ENCODE measurements at places on chromosomes 1 and 21. TPM values are rescaled to one million over a fixed set of nuclear protein-coding genes. Genes with fewer than 3 reads are reported as not detected.

Gene FCRL3
- not detected for total RNA-seq

Gene FMN2
- 0.71 TPM for total RNA-seq

Gene RIPPLY3
- not detected for total RNA-seq

Gene GPR137B
- 17.2 TPM for total RNA-seq

- H3K4me1 ChIP-seq: no peaks in the 10 kb centered on the region
- no peaks in the 10 kb centered on the region for H3K36me3 ChIP-seq
- H3K27me3 ChIP-seq: no peaks in the 10 kb centered on the region
- no peak for DNase-seq
- H3K27ac ChIP-seq: no peak overlapping the region
These were observed 72.5 kb downstream of the SYDE2 start for GRCh38 chr1:85128316-85128715.

DNA sequence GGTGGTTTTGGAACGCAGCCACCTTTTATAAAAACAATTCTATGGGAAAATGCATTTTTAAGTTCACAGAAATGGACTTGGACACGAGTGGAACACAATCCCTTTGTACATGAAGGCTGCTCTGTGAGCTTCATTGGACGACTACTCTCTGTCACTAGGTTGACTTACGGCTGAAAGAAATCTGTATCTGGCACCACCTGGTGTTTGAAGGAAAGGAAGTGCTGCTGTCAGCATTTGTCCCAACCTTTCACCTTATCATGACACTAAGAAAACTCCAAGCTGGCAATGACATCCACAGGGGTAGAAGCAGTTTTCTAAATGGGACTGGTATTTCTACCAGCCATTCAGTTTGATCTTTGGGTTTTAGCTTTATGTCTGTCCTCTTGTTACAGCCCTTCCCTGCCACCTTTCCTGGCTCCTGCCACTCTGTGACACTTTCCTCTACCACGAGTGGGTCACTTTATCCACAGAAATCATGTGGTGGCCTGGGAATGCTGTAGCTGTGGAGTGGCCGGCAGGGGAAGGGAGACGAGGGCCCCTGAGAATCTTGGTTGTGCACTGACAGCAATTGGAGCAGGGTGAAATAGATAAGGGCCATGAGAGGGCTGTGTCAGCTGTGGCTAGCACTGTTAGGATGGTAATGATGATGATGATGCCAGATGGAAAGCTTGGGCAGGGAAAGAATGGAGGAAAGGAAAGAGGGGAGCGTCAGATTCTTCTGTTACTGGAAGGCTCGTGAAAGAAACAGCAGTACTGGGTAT, 85.2 kb downstream of the TBX19 start:
- H3K36me3 ChIP-seq: no peaks in the 10 kb centered on the region
- no peak overlapping the region for H3K4me3 ChIP-seq
- no peaks in the 10 kb centered on the region for H3K4me1 ChIP-seq
- DNase-seq: no peak

- no peaks in the 10 kb centered on the region for H3K27me3 ChIP-seq
- H3K4me3 ChIP-seq: no peak overlapping the region
- no peaks in the 10 kb centered on the region for H3K36me3 ChIP-seq
- no peaks in the 10 kb centered on the region for H3K4me1 ChIP-seq
- H3K27ac ChIP-seq: no peak overlapping the region
These were observed 341.2 kb downstream of the PTPRU start for GRCh38 chr1:29577512-29577911.

DNA sequence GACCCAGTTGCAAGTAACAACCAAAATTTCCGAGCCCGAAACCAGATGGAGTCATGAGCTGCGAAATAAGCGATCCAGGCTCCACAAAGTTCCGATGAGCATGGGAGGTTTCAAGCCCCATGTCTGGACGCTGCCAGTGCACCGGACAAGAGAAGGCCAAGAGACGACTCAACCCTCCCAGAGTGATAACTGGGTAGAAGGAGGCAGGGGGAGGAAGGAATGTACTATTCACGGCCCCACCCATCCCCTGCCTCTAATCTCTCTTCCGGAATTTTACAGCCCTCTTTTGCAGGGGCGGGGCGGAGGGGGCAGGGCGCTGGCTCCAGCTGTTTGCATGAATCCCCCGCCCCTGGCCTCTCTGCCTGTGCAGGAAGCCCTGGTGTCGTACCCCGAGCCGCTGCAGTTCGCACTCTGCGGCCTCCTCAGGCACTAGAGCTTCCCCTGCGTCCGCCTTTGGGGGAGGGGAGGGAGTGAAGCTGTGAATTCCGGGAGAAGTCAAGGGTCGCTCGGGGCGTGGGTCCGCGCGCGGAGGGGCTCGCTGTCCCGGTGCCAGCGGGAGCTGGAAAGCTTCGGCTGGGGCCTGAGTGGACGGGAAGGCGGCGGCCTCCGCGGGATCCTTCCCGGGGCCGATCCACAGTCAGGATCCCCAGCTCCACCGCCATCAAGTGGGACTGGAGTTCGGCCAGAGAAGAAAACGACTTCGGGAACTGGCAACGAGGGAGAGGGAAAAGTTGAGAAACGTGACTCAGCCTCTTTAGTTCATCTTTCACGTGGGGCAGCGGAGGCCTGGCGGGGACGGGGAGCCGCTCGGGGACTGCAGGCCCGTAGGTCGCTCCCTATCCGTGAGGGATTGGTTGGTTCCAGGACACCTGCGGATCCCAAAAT, 6.3 kb upstream of the PTP4A2 start:
- no peaks in the 10 kb centered on the region for H3K36me3 ChIP-seq
- peaks cover 8% of the 10 kb centered on the region for H3K4me1 ChIP-seq
- H3K27ac ChIP-seq: peak overlapping the region; percentile 99
- peak; percentile 60 for DNase-seq
- H3K4me3 ChIP-seq: peak overlapping the region; percentile 81
- no peaks in the 10 kb centered on the region for H3K27me3 ChIP-seq

GRCh38 chr1:31183927-31184554, 55.6 kb downstream of the NKAIN1 start:
- H3K4me1 ChIP-seq: peaks cover 11% of the 10 kb centered on the region
- H3K27me3 ChIP-seq: peaks cover 5% of the 10 kb centered on the region
- no peak overlapping the region for H3K27ac ChIP-seq

DNA sequence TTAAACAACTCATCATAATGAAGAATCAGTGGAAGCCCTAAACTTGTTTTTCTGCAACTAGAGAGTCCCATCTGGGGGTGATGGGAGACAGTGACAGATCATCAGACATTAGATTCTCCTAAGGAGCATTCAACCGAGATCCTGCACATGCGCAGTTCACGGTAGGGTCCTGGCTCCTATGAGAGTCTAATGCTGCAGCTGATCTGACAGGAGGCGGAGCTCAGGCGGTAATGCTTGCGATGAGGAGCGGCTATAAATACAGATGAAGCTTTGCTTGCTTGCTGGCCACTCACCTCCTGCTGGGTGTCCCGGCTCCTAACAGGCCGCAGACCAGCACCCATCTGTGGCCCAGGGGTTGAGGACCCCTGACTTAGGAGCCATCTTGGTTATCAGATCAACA, 247.2 kb downstream of the FMN2 start:
- H3K27me3 ChIP-seq: no peaks in the 10 kb centered on the region
- no peaks in the 10 kb centered on the region for H3K4me1 ChIP-seq
- no peak overlapping the region for H3K4me3 ChIP-seq
- H3K36me3 ChIP-seq: no peaks in the 10 kb centered on the region
- no peak for DNase-seq

DNA sequence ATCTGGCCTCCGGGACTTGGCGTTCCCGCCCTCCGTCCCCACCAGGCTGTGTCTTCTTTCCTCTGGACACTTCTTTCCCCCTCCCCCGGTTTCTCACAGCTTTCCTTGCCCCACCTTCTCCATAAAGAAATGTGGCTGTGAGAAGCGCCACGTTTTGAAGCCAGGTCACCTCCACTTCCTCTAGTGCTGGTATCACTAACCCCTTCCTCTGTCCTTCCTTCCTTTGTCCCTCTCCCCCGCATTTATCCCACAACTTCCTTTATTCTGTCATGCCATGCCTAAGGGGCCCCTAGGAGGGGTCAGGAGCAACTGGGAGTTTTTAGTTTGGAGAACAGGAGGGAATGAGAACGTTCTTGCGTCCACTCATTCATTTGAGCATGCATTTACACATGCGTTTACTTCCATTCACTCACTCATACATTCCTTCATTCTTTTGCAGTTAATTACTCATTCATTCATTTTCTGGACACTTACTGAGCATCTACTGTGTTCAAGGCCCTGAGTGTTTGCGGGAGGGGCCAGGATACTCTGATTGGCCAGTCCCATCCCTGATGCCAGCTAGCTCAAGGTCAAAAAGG, 5.0 kb upstream of the ACOT11 start:
- peak overlapping the region; percentile 79 for H3K27ac ChIP-seq
- H3K36me3 ChIP-seq: no peaks in the 10 kb centered on the region
- H3K27me3 ChIP-seq: no peaks in the 10 kb centered on the region
- H3K4me3 ChIP-seq: peak overlapping the region; percentile 79
